Activated CD8-positive, alpha-beta T cell treated with anti-CD3 and anti-CD28 coated beads for 36 hours (primary cell): ENCODE measurements at places on chromosomes 5 and 9. TPM values are rescaled to one million over a fixed set of nuclear protein-coding genes. Genes with fewer than 3 reads are reported as not detected.

The SHISAL2B gene
- not detected for total RNA-seq

The FAT2 gene
- not detected for total RNA-seq

The OLFML2A gene
- not detected for total RNA-seq

The SPATA31A3 gene
- not detected for total RNA-seq

The SNX2 gene
- total RNA-seq, result 48.3 TPM

- DNase-seq, result no peak
Observed at GRCh38 chr5:116750631-116751580, 176.3 kb upstream of the SEMA6A start.

- no peak for DNase-seq
Observed at GRCh38 chr5:144844086-144844485, 673.4 kb downstream of the KCTD16 start.

GRCh38 chr5:39547553-39548154, 122.9 kb upstream of the DAB2 start:
- peak; percentile 6 for DNase-seq

DNA sequence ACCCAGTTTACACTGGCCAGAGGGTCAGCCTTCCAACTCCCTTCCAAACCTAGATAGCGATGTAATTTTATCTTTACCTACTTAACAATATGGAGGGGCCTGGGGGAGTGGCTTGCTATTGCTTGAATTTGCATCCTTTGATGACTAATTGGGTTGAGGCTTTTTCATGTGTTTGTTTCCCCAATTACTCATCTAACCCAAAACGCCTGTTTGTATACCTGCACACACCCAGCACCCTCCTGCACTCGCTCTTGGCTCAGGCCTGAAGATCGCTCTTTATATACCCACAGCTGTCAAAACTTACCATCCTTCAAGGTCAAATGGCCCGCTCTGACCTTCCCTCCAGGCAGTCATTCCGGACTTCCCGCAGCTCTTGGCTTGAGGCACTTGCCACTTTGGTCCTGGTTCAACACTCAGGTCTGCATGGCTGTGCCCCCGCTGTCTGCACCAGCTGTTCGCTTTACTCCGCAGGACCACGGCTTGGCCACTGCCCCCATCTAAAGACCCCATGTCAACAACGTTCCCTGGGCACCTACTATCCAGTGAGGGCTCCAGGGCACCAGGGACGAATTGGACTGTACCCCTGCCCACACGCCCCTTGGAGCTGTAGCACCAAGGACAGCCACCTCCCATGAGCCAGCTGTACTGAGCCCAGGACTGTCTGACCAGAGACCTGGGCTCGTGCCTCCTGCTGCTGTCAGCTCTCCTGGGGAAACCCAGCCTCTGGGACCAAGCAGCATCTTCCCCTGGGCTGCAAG, 76.1 kb upstream of the ADAMTS2 start:
- DNase-seq, result peak; percentile 7

- DNase-seq, result no peak
Observed at GRCh38 chr9:16974436-16974835, 104.0 kb upstream of the BNC2 start.

DNA sequence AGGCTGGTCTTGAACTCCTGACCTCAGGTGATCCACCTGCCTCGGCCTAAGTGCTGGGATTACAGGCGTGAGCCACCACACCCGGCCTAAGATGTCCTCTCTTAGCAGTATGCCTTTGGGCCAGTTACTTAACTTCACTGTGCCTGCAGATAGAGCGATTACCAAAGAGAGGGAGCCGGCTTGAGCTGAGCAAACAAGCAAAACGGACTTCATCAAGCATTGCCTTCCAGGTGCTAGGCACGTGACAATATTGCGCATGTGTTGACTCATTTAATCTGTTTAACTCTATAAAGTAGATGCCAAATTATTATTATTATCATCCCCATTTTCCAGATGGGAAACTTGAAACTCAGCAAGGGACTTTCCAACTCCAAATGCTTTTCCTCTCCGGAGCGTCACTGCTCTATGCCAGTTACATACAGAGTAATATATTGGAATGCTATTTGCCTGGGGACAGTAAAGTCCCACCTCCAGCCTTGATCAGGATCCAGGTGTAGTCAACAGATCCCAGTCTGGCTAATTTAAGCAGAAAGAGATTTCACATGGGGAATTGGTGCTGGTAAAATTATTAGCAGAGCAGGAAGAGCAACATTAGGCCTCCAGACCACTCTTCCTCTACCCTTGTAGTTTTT, 5.6 kb upstream of the C9orf152 start:
- DNase-seq, result no peak

DNA sequence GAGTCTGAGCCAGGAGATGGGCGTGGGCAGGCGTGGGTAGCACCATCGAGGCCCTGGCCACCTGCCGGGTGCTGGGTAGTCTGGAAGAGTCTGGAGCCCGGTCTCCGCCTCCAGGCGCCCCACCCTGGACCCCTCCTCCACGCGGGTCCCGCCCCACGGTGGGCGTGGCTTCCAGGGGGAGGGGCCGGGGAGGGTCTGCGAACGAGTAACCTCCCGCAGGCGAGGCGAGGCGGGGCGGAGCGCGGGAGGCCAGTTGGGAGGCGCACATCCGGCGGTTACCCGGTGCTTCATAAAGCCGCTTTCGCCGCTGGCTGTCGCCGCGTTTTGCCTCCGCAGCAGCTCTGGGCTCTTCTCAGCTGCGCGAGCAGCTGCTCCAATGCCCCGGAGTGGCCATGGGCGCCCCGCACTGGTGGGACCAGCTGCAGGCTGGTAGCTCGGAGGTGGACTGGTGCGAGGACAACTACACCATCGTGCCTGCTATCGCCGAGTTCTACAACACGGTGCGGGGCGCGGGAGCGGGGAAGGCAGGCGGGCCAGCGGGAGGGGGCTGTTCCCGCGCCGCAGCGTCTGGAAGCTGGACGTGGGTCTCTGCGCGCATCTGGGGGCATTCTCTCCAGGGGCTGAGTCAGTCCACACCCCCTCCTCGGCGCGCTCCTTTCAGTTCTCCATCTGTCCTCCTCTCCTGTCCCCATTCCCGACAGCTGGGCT, at the start of gene ACER2:
ACER2 (plus strand) TSS at position 317 of the 708 bp plus-strand sequence; CDS start at position 393, 76 bp downstream.
- peak; percentile 93 for DNase-seq

GRCh38 chr9:22279636-22280035, 167.0 kb upstream of the DMRTA1 start:
- no peak for DNase-seq

DNA sequence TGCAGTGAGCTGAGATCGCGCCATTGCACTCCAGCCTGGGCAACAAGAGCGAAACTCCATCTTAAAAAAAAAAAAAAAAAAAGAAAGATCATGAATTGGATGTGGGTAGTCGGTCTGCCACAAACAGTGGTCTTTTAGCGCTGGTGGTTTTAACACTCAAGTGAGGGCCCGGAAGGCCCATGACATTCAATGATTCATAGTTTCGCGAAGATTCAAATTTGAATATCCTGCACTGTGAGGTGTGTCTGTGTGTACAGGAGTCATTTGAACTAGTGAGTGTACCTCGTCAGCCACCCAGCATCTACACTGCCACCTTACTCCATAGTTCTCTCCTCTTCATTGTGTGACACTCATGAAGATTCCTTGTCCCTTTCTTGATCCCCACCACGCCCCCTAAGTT, 41.3 kb downstream of the CFAP77 start:
- DNase-seq, result peak; percentile 84

- DNase-seq, result no peak
Observed at GRCh38 chr9:36940881-36941280, 93.2 kb downstream of the PAX5 start.

GRCh38 chr5:109102096-109102690, 307.6 kb downstream of the PJA2 start:
- no peak for DNase-seq

GRCh38 chr5:1771149-1772065, 28.2 kb downstream of the MRPL36 start:
- no peak for DNase-seq

DNA sequence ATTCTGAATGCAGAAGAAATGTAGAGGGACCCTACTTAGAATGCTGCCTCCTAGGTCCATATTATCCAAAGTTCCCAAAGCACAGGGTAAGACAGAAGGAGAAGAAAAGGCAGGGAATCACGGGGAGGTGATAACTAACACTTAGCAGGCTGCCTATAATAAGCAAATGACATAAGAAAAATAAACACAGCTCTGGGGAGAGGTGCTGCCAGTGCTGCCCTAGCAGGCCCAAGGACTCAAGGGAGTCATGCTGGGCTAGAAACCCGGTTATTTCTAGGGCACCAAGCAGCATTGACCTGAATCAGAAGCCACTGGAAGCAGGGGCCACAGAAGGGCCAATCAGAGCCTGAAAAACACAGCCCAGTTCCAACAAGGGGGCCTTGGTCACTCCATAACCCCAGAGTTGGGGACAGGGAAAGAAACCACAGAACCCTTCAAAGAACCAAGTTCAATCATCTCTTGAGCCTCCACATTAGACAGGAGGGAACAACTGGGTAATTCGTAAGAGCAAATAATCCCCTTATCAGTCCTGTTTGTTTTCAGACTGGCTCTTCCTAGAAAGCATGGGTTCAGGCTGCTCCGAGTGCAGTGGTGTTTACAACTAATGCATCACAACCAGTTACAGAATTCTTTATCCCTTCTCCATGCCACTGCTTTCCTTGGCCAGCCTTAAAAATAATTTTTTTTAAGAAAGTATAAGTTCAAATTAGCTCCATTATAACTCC, 24.0 kb downstream of the NRG2 start:
- no peak for DNase-seq

DNA sequence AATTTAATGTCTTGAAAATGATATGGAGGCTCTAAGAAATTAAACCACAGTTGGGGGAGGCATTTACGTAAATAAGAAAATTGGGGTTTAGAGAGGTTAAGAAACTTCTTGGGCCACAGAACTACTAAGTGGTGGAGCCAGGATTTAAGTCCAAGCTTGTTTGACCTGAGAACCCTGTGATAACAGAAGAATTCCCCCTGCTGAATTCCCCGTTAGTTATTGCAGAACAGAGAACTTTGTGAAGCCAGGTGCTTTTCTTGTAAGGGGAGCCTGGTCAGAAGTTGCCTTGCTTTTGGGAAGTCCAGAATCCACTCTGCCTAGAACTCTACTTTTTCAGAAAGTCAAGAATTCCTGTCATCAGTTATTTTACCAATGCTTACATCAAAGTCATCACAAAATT, 309.3 kb upstream of the SEMA6A start:
- no peak for DNase-seq

GRCh38 chr5:72503888-72504491, 3.2 kb downstream of the ZNF366 start:
- no peak for DNase-seq

- no peak for DNase-seq
Observed at GRCh38 chr5:1772634-1773033, 27.0 kb downstream of the MRPL36 start.

DNA sequence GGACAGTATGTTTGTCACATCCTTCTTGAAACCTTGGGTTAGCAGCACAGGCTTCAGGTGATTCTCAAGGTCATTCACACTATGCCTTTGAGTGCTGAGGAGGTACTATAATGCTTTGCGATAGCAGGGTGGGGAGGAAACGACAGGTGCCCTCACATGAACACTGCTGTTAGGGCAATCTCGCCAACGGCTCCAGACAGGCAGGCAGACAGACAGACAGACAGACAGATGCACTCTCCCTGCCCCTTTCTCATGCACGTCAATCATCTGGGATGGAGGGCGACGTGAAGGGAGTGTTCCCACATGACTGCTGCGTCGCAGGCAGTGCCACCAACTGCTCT, 82.9 kb downstream of the RAPGEF1 start:
- peak; percentile 38 for DNase-seq

DNA sequence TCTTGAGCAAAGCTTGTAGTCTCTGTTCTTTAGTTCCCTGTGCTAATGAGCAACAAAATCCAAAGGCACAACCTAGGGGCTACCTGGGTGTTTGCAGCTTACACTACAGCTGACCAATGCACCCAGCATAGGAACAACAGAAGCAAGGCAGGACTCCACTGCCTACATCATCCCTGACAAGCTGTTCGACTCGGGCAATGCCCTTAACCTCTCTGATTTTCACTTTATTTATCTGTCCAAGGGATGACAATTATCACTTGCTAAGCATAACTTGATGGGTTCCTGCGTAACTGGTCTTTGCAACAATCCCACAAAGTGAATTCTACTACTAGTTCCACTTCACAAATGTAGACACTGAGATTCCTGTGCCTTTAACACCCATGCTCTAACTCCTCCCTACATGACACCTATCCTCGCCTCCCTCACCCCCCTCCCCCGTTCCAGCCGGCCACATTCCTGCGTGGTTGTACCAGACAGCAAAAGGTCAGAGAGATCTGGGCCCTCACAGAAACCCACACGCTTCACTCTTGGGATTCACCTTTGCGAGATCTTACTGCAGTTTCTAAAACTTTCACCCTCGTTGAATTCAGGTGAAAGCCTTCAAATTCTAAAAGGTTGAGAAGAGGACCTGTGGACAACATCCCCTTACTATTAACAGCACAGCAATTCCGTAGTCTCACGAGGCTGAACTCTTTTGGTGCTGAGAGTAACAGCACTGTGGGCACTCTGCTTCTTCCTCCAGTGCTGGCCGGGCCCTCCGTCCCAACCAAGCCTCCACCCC, 995 bp downstream of the IPPK start:
- DNase-seq, result peak; percentile 74

DNA sequence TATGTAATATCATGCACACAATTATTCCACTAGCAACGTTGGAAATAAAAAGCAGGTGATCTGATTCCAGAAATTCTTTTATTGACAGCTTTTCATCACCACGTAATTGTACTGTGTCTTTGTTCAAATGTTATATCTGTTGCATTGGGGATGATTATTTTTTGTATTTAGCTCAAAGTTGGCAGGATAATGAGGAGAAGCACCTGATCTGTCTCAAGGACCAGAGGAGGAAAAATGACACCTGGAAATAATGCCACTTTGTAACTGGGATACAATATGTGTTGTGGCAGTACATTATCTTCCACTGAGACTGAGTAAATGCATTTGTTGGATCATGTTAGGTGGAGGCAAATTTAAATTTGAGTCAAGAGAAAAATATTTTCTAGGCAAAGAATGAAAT, 1298.8 kb upstream of the CDH6 start:
- DNase-seq, result no peak

DNA sequence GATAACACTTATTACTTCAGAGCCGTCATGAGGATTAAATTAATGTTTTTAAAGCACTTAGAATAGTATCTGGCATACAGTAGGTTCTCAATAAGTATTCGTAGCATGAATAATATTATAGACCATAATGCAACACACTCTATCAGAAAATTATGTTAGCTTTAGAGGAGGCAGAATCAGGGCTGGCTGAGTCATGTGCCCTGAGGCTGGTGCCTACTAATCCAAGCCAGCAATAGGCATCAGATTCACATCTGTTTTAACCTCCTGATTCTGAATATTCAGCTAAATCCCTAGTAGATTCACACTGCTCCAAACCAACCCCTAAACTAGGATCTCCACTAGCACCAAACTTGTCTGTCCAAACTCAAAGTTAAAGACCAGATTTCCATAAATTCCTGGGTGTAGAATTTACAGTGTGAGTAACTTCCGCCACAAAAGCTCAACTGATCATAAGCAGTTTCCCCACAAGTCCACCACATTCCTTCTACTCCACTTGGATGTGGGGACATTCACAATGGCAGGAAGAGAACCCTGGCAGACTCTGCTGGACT, 170.0 kb upstream of the DAPK1 start:
- DNase-seq, result no peak

DNA sequence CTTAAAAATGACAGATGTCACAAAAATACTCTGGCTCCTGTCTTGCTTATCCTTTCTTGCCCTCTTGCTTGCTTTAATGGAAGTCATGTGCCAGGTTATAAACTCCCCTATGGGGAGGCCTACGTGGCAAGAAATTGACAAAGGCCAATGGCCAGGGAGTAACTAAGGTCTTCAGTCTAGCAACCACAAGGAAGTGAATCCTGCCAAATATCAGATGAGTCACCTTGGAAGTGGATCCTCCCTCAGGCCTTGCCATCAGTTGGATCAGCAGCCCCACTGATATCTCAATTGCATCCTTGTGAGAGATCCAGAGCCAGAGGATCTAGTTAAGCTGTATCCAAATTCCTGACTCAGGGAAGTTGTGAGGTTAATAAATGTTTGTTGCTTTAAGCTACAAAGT, 82.8 kb downstream of the CAAP1 start:
- DNase-seq, result no peak
